Fibroblast of villous mesenchyme (primary cell): ENCODE measurements at places on chromosomes 12 and 14.

DNA sequence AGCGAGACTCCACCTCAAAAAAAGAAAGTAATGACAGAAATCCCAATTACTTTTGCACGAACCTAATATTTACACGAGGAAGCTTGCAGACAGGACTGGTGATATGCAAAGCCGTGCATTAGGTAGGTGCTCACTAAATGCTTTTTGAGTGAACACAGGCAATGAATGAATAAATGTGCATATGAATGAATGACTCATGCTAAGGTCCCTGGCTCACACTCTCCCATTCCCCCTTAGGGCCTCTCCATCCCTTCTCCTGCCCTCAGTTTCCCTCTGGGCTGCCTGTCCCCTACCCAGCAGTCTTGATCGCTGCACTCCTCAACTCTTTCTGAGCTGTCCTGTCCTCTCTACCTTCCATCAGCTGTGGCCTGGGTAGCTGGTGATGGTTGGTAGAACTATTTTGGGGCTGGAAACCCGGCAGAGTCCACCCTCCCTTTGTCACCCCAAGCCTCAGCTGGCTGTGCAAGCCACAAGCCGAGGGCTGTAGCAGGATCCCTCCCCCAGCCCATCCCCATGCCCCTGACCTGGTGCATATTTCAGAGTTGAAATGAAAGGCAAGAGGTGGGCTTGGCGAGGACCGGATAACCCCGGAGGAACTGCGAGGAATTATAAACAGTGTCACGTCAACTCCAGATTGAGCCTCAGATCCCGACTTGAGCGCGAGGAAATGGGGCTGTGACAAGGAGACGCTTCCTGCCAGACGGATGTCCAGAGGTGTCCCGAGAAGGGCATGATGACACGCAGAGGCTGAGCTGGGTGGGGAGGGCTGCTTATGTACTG, 191.7 kb upstream of the GSC start:
- no peak for DNase-seq

DNA sequence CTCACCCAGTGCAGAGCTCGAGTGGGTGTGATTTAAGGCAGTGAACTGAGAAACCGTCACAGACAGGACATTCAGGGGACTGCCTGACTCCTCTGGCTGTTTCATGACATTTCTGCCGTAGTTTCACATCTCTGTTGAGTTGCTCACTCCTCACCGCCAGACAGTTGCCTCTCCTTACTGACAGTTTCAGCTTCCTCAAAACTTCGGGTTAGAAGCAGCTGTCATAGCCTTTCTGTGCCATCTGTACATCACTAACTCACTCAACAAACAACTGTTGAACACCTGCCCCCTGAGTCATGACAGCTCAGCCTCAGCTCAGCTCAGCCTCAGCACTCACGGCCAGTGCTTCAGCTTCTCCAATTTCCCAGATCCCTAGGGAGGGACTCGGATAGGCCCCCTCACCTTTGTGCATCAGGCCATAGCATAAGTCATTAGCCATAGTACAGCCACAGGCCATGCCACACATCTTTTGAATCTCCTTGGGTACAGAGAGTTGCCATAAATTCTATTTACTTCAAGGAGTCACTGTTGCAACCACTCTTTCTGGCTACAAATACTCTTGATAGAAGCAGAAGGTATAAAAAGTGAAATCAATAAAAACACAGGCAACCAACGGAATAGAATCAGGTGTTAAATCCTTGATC, 6.2 kb upstream of the SLC15A4 start:
- no peak for DNase-seq

DNA sequence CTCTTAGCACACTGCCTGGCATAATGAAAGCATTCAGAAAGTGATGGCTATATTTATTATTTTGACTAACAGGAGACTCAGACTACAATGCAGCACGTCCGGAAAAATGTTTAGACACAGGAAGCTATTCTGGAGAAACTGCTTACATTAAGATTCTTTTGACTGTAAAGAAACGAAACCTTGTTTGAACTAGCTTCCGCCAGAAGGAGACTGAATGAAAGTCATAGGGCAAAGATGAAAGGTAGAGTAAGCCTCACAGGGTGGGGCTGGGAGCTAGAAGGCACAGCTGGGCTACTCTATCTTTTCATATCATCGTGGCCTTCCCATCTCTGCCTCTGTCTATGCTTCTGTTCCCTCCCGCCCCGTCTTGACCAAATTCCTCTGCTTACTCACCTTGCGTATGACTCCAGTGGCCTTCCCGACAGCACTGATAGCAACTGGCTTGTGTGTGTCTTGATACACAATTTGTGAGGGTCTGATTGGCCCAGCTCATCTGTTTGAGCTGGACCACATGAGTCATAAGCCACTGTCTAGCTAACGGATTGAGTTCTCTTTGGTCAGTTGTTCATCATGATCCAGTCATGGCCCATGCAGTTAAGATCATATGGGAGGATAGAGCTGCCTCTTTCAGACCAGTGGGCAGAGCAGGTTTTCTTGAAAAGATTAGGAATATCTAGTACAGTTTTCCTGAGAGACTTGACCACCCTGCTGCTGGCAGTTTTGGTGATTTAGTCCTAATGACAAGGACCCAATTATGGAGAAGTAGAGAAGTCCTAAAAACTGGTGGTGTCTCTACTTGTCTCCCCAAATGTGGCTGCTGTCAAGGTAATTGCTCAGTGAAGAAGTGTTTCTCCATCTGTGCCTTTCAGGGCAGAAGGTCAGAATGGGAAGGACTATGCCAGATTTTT, 151.5 kb upstream of the SLC38A2 start:
- DNase-seq: peak; percentile 86

DNA sequence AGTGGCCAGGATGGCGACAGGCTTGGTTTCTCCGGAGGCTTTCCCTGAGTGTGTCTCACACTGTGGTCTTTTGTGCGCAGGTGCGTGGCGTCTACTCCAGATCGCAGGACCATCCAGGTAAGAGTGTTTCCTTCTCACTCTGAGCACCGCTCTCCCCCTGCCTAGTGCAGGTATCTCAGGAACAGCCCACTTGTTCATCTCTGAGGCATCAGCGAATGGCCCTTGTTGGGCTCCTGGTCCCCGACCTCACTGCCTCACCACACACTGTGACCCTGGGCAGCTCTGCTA, 781 bp downstream of the ADGRD1 start:
- DNase-seq: no peak

- DNase-seq: no peak
These were observed 5.2 kb downstream of the NDUFA12 start for GRCh38 chr12:94998326-94998725.

- DNase-seq: peak; percentile 78
These were observed 63.8 kb downstream of the CDC42BPB start for GRCh38 chr14:102993523-102993922.

- DNase-seq: peak; percentile 65
These were observed 90.7 kb downstream of the PPFIA2 start for GRCh38 chr12:81668475-81668874.

- DNase-seq: no peak
These were observed 2.0 kb downstream of the FOXN4 start for GRCh38 chr12:109307051-109307450.
